Central memory CD8-positive, alpha-beta T cell (primary cell): ENCODE measurements at places on chromosomes 6 and 20.
A peak's percentile ranks its signal among the peaks of the same experiment; 100 is the strongest.

GRCh38 chr6:125269328-125269985, 32.3 kb downstream of the HDDC2 start:
- no peak for DNase-seq
- peaks cover 7% of the 10 kb centered on the region for H3K36me3 ChIP-seq
- H3K27me3 ChIP-seq, result no peaks in the 10 kb centered on the region
- H3K4me1 ChIP-seq, result no peaks in the 10 kb centered on the region
- no peak overlapping the region for H3K27ac ChIP-seq

DNA sequence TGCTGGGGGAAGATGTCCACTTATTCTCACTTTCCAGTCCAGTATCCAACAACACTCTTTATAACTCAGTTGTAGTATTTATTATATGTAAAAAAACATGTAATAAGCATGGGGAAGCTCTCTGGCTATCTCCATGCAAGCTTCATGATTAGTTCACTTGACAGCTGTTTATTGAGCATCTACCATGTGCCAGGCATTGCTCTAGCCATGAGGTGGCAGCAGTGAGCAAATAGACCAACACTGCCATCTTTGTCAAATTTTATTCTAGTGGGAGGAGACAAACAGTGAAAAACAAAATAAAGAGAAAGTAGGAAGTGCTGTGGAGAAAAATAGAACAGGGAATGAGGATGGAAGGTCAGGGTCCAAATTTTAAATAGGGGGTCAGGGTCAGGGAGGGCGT, 131.8 kb downstream of the CFAP61 start:
- H3K27ac ChIP-seq, result no peak overlapping the region
- no peaks in the 10 kb centered on the region for H3K27me3 ChIP-seq
- peaks cover 5% of the 10 kb centered on the region for H3K36me3 ChIP-seq
- DNase-seq, result no peak
- peaks cover 6% of the 10 kb centered on the region for H3K4me1 ChIP-seq

DNA sequence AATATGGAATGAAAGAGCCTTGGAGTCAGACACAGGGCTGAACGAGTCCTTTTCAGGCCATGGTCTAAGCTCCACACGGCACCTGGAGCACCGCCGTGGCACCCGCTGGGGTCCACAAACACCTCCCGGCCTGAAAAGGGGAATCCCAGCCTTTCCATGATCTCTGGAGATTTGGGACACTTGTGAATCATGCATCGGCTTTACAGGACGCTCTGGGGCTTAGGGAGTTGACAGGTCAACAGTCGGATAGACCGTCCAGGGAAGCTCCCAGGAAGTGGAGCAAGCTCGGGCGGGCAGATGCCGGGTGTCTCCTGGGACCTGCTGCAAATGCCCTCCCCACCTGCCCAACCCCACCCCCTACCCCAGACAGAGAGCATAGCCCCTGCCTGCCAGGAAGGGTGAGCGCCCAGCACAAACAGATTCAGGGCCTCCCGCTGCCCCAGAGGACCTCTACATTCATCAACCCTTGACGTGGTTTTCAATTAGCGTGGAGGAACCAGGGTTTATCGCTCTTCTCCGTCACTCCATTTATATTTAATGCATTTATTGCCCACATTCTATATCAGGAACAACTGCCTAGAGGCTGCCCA, 53.6 kb downstream of the YTHDF1 start:
- H3K4me3 ChIP-seq, result no peak overlapping the region
- DNase-seq, result no peak
- H3K27me3 ChIP-seq, result peaks cover 28% of the 10 kb centered on the region
- H3K4me1 ChIP-seq, result no peaks in the 10 kb centered on the region

DNA sequence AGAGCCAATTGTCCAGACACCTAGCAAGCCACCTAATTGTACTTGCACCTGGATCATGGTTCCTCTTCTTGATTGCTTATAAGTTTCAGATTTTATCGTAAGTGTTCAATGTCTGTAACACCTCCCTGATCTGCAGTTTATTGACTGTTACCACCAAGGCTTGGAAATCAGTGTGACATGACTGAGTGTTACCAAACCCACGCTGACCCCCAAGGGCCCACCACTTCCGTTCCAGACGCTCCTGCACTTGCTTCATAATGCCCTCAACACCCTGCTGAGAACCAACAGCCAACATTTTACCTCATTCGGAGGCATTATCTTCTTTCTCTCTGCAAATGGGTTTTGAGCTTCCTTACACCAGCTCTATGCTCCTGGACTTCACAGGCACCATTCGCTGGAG, 6.3 kb downstream of the CCR6 start:
- no peaks in the 10 kb centered on the region for H3K27me3 ChIP-seq
- H3K27ac ChIP-seq, result peak overlapping the region; percentile 19
- peaks cover 46% of the 10 kb centered on the region for H3K4me1 ChIP-seq
- H3K36me3 ChIP-seq, result peaks cover 9% of the 10 kb centered on the region
- H3K4me3 ChIP-seq, result peak overlapping the region; percentile 50

GRCh38 chr6:158072083-158072721, 90.5 kb downstream of the SYNJ2 start:
- H3K36me3 ChIP-seq, result peaks cover 9% of the 10 kb centered on the region
- H3K27me3 ChIP-seq, result no peaks in the 10 kb centered on the region
- H3K4me3 ChIP-seq, result no peak overlapping the region
- DNase-seq, result peak; percentile 26
- no peak overlapping the region for H3K27ac ChIP-seq

- no peak overlapping the region for H3K4me3 ChIP-seq
- DNase-seq, result no peak
- H3K4me1 ChIP-seq, result no peaks in the 10 kb centered on the region
- no peak overlapping the region for H3K27ac ChIP-seq
- H3K27me3 ChIP-seq, result peaks cover 66% of the 10 kb centered on the region
These were observed 209.3 kb upstream of the PDE10A start for GRCh38 chr6:165872311-165872710.

GRCh38 chr20:47350181-47350550, 6.3 kb downstream of the ZMYND8 start:
- DNase-seq, result no peak
- no peak overlapping the region for H3K27ac ChIP-seq
- H3K4me3 ChIP-seq, result no peak overlapping the region
- H3K4me1 ChIP-seq, result peaks cover 35% of the 10 kb centered on the region
- no peaks in the 10 kb centered on the region for H3K27me3 ChIP-seq

DNA sequence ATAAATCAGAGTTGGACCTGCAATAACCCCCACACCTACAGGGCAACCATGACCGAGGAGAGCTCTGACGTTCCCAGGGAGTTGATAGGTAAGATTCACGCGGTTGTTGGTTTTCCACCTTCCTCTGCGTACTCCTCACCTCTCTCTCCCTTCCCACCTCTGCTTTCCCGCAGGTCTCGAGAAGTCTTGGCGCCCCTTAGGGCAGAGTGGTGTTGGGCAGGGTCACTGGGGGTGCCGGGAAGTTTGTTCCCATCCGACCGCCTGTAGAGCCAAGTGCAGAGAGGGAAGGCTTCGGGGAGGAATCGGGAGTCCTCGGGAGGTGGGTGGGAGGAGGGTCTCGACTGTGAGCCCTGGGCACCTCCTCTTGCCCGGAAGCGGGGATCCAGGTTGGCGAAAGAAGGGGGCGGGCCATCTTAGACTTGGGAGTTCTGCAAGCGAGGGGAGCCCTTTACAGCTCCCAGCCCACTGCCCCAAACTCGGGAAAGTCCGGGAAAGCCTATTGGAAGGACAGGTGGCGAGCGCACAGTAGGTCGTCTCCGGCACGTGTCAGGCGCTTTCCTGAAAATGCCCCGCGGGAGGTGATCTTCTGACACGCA, 672 bp downstream of the CARMIL1 start:
- peak overlapping the region; percentile 84 for H3K4me3 ChIP-seq
- peaks cover 8% of the 10 kb centered on the region for H3K36me3 ChIP-seq
- no peak overlapping the region for H3K27ac ChIP-seq
- DNase-seq, result no peak
- peaks cover 36% of the 10 kb centered on the region for H3K4me1 ChIP-seq

DNA sequence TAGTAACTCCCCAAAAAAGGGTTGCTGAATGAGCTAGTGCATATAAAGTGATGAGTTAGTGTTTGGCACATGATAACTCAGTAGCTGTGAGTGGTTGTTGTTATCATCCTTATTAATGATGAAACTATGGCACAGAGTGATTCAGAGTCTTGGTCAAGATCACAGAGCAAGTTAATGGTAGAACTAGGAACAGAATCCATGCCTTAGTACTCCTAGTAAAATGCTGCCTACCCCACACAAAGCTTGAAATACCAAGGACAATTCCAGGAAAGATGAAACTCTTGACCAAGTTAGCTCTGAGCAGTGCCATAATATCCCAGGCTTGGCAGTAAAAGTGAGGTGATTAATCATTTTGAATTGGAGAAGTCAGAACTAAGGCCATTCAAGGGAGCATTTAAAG, 109.1 kb upstream of the ENPP5 start:
- no peaks in the 10 kb centered on the region for H3K4me1 ChIP-seq
- no peak overlapping the region for H3K4me3 ChIP-seq
- no peak for DNase-seq
- H3K27ac ChIP-seq, result no peak overlapping the region

GRCh38 chr20:23568320-23568970, at the start of gene CST9L:
Gene CST9L (minus strand): TSS chr20:23568484. CDS start chr20:23568450, 34 bp downstream.
- no peak for DNase-seq
- H3K4me1 ChIP-seq, result peaks cover 5% of the 10 kb centered on the region
- peaks cover 30% of the 10 kb centered on the region for H3K27me3 ChIP-seq
- no peaks in the 10 kb centered on the region for H3K36me3 ChIP-seq

- H3K4me3 ChIP-seq, result no peak overlapping the region
- no peaks in the 10 kb centered on the region for H3K36me3 ChIP-seq
- H3K4me1 ChIP-seq, result no peaks in the 10 kb centered on the region
- DNase-seq, result no peak
- no peak overlapping the region for H3K27ac ChIP-seq
These were observed 24.0 kb downstream of the PBOV1 start for GRCh38 chr6:138194287-138194686.

GRCh38 chr6:49565855-49566254, 15.4 kb downstream of the C6orf141 start:
- H3K4me3 ChIP-seq, result no peak overlapping the region
- H3K36me3 ChIP-seq, result no peaks in the 10 kb centered on the region
- DNase-seq, result no peak
- peaks cover 9% of the 10 kb centered on the region for H3K27me3 ChIP-seq
- H3K4me1 ChIP-seq, result no peaks in the 10 kb centered on the region
- no peak overlapping the region for H3K27ac ChIP-seq

GRCh38 chr6:90261801-90262200, 34.8 kb downstream of the BACH2 start:
- DNase-seq, result no peak
- no peak overlapping the region for H3K27ac ChIP-seq
- peaks cover 8% of the 10 kb centered on the region for H3K27me3 ChIP-seq
- H3K4me3 ChIP-seq, result no peak overlapping the region
- peaks cover 3% of the 10 kb centered on the region for H3K36me3 ChIP-seq
- peaks cover 10% of the 10 kb centered on the region for H3K4me1 ChIP-seq

DNA sequence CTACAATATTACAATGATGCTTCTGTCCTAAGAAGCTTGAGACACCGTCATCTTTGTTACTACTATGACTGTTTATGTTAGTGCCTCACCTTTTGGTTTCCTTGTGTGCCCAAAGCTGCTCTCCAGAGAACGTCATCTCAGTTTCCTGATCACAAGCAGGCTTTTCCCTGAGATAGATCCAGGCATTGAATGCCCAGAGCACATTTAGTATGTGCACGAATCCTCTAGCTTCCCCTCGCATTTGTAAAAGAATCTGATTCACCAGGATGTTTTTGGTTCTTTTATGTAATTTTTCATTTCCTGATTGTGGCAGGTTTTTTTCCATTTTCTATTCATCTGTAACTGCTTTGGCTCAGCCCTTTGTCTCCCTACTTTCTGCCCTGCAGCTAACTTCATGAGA, 100.2 kb upstream of the TMEM181 start:
- H3K27me3 ChIP-seq, result no peaks in the 10 kb centered on the region
- no peak overlapping the region for H3K4me3 ChIP-seq
- peaks cover 37% of the 10 kb centered on the region for H3K36me3 ChIP-seq
- H3K4me1 ChIP-seq, result no peaks in the 10 kb centered on the region

DNA sequence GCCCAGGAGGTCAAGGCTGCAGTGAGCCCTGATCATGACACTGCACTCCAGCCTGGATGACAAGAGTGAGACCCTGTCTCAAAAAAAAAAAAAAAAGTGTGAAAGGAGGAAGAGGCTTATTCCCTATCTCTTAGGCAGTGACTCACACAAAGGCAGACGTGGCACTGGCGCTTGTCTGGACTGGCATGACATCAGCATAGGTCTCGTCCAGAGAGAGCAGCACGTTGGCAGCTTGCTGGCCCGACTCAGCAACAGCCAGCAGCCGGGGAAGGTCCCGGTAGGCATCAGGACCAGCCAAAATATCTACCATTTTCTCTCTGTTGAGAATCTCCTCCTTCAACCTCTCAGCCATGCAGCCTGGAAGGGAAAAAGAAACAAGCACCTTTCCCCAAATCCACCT, 14.1 kb downstream of the CDK5RAP1 start:
- H3K27ac ChIP-seq, result no peak overlapping the region
- no peaks in the 10 kb centered on the region for H3K27me3 ChIP-seq
- H3K4me1 ChIP-seq, result no peaks in the 10 kb centered on the region
- H3K36me3 ChIP-seq, result peaks cover 59% of the 10 kb centered on the region
- DNase-seq, result no peak

GRCh38 chr20:43955062-43955749, 40.6 kb downstream of the TOX2 start:
- H3K4me1 ChIP-seq, result peaks cover 87% of the 10 kb centered on the region
- peaks cover 39% of the 10 kb centered on the region for H3K27me3 ChIP-seq
- H3K36me3 ChIP-seq, result peaks cover 9% of the 10 kb centered on the region
- H3K27ac ChIP-seq, result peak overlapping the region; percentile 60
- peak overlapping the region; percentile 67 for H3K4me3 ChIP-seq

DNA sequence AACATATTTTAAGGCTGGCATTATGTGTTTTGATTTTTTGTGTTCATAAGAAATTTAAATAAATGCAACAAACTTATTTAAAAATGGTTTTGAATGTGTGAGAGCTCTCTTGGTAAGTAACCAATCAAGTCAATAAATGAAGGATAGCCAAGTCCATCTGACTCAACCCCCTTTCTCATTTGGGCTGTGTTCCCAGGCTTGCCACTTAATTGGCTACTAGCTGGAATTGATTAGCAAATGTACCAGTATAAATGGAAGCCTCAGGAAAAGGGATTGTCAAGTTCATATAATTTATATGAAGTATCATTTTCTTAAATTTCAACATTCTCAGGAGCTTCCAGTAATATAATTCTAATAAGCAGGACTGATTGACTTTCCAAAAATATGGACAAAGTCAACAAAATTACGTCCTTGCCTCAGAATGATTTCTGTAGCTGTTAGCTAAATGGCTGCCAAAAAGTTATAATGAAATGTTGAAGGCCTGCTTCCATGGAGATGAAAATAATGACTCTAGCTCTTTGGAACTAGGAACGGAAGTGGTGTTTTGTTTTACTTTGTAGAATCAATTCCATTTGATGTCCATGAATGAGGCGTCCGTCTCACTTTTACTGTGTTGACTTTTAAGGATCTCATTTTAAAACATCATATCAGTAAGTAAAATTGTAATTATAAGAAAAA, 614.9 kb downstream of the CDH26 start:
- peaks cover 14% of the 10 kb centered on the region for H3K27me3 ChIP-seq
- no peaks in the 10 kb centered on the region for H3K4me1 ChIP-seq
- no peak overlapping the region for H3K27ac ChIP-seq
- H3K36me3 ChIP-seq, result no peaks in the 10 kb centered on the region
